C1 segment of cervical spinal cord (tissue), 14 donors: ENCODE measurements at places on chromosomes 11 and 22.

- no peak for DNase-seq
Measured at GRCh38 chr22:30827646-30828045, 133.0 kb downstream of the OSBP2 start.

DNA sequence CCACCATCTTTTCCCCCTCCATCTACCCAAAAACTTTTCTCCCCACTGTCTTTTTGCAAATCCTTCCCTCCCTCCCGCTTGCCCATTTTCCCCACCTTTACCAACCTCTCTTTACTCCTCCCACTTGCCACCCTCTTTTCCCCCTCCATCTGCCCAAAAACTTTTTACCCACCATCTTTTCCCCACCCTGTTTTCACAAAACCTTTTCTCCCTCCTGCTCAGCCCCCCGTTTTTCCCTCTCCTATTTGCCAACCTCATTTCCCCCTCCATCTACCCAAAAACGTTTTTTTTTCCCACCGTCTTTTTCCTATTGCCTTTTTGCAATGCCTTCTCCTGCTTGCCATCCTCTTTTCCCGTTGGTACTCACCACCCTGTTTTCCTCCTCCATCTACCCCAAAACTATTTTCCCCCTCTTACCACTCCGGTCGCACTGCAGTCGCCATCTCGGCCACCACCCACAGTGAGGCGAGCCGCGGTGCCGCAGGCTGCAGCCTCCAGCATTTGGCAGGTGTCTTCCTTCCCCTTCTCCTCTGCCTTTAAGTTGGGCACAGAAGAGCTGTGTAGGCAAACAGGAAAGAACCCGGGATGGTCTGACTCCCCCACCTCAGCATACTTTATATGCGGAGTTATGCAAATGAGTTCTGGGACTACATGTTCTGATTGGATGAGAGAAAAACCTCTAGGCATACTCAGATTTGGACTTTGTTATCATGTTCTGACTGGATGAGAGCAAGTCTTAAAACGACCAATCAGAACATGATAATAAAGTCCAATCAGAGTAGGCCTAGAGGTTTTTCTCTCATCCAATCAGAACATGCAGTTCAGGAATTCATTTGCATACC, 121.2 kb upstream of the VPREB1 start:
- DNase-seq: no peak

GRCh38 chr11:69539416-69540117, 58.1 kb downstream of the LINC01488 start:
- DNase-seq: peak; percentile 86

DNA sequence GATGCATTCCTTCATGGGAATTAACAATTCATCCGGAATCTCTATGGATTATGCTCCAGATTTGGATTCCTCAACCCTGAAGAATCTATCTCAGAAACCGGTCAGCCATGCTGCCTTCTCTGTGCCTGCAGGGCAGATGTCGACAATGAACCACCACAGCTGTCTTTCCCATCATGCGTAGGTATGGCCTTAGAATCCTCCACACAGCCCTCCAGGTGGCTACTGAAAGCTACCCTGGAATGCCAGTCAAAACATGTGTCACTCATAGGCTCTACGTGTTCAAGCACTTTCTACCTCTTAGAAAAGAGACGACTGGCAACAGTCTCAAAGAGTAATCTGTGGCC, 19.4 kb downstream of the MAML2 start:
- DNase-seq: no peak

DNA sequence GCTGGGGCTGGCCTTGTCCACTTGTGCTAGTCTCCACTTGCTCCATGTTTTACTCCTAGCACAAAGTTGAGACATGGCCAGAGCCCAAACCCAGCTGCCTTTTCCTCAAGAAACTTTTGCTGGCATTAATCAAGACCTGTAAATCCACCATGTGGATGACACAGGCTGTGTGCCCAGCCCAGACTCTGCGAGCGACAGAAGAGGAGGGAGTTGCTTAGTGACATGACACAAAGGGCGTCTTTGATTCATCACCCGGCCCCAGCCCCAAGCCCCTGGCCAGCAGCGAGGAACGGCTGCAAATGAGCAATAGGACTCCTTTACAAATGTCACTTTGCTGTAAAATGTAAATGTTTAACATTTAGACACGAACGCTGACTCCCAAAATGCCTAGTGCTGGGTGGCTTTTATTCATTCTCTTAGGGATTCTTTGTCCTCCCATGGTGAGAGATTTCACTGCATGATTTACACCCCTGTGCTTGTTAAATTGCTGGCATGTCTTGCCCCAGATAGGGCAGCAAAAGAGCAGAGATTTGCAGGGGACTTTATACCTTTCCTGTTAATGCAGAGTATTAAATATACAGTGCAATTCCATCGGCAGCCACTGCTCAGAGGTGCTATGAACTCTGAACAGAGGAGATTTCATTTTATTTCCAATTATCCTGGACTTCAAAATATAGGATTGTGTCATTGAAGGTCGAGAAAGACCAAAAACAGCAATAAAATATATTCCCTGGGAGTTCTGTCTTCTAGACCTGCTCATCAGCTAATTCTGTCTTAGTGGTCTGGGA, 263.6 kb upstream of the NCAM1 start:
- peak; percentile 61 for DNase-seq
